ENCODE measurements at places on chromosomes 2 and 18.

DNA sequence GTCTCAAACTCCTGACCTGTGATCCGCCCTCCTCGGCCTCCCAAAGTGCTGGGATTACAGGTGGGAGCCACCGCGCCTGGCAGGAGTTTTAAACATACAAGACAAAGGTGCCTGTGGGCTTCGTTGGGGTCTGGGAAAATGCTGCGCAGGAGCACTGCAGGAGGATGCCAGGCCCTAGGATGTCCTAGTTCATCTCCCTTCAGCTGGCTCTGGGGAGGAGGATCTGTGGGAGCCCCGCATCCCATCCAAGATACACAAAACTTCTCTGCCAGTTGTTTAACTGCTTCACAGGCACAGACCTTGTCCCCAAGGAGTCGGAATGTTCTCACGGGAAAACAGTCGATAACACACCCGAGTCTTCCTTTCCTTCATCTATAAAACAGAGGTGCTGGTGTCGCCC is 89.1 kb downstream of the POLR1A start:
- DNase-seq = no peak

DNA sequence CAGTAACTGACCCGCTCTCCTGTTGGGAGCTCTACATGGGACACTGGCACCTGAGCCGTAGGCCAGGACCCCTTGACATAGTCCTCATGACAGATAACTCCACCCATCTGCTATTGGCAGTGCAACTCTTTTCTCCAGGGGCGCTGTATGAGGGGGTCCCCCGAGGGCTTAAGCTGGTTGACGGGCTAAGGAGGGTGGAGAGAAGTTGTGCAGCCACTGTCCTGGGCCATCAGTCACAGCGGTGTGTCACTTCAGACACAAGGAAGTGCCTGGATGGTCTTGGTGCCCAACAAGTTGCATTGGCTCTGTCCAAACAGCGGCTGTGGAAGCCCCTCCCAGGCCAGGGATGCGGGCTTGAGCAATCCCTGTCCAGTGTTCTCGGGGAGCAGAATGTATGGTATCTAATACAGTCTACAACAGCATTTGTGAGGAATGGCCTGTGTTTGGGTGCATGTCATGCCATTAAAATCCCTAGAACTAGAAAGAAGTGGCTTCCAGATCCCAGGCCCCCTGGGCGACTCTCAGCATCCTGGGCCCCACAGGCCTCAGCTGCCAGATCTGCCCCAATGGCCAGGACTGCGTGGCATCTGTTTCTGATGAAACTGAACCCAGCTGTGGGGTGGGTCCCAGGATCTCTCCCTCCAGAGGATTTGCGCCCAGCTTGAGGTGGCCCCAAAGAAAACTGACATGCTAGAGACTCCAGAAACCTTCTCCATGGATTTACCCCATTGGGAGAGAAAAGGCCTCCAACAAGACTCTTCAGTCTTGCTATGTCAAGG is 23.3 kb downstream of the TTC32 start:
- DNase-seq = no peak

- DNase-seq = no peak
These were observed 1.4 kb downstream of the HTR2B start for GRCh38 chr2:231123362-231123898.

- no peak for DNase-seq
These were observed 69.3 kb downstream of the NCKAP5 start for GRCh38 chr2:133498662-133499585.

DNA sequence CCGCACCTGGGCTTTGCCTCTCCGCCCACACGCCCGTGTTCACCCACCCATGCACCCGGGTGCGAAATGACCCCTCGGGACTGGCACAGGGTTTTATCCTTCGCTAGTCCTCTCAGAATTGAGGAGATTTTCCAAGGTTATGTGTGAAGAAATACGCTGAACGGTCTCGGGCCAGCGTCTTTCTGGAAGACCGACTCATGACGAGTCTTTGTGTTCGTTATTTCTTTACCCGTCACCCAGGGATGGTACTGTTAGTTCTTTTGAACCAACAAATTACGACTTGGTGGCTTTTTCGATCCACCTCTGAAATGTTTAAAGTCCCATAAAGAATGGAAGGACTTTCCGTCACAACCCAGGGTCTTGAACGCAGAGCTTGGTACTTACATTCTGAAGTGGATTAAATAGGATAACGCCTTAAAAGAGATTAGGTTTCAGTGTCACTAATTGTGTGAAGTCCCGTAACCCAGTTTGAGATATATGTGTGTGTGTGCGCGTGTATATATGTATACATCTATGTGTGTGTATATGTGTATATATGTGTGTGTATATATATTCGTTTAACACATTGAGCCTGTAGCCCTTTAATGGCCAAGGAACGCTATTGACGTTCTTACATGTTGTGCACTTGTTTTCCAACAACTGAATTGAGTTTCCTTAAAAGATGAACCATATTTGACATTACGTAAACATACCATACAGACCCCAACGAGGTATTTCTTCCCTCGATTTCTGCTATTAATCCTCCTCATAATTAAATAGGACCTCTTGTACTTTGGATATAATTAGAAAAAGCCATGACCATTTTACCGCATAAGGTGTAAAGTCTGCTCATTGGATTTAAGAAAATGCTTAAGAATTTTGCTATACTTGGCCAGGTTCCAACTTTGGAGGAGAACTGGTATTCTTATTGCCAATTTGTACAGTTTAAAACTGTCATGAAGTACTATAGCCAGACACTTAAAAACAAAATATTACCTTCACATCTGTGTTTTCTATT is 889 bp downstream of the ZC3H15 start:
- DNase-seq = no peak

DNA sequence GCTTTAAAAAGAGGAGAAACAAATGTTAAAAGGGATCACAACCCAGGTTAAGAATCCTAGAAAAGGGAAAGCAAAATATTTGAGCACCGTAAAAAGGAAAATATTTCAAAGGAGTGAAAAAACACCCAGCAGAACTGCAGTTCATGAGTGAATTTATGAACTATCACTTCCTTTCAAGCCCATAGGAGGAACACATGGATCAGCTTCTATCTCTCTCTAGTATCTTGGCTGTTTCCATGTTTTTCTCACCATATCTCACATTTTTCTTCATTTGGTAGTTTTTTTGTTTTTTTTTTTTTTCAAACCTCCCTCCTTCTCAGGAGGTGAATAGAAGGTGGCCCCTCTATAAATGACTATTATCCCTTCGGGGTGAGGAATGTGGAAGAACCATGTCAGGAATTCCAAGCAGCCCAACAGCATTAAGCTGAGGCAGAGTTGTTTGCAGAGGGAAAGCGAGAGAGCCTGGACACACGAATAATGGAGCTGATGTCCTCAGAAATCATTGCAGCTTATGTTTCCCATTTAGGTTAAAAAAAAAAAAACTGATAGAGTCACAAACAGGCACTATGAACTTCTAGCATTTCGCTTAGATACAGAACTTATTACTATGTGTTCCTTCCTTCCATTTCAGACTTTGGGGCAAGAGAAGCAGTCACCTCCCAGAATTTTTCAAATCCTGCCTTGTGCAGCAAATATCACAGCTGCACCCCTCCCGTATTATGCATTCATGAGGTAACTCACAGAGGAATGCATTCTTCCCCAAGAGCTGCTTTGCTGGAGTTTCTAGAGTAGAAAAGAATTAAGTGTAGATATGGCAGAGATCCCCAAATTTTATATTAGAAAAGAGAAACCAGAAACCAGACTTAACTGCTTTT is 315.6 kb downstream of the IRS1 start:
- peak; percentile 62 for DNase-seq

GRCh38 chr2:201228271-201228911 is 31.9 kb upstream of the CASP8 start:
- no peak for DNase-seq

- no peak for DNase-seq
These were observed 24.2 kb upstream of the RHOB start for GRCh38 chr2:20422402-20423271.

DNA sequence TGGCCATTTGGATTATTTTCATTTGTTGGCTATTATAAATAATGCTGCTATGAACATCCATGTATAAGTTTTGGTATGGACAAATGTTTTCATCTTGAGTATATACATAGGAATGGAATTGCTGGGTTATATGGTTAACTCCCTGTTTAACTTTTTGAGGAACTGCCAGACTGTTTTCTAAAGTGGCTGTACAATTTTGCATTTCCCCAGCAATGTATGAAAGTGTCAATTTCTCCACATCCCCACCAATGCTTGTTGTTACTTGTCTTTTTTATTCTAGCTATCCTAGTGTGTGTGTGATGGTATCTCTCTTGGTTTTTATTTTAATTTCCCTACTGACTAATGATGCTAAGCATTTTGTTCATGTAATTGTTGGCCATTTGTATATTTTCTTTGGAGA is 90.6 kb upstream of the CYP26B1 start:
- no peak for DNase-seq

DNA sequence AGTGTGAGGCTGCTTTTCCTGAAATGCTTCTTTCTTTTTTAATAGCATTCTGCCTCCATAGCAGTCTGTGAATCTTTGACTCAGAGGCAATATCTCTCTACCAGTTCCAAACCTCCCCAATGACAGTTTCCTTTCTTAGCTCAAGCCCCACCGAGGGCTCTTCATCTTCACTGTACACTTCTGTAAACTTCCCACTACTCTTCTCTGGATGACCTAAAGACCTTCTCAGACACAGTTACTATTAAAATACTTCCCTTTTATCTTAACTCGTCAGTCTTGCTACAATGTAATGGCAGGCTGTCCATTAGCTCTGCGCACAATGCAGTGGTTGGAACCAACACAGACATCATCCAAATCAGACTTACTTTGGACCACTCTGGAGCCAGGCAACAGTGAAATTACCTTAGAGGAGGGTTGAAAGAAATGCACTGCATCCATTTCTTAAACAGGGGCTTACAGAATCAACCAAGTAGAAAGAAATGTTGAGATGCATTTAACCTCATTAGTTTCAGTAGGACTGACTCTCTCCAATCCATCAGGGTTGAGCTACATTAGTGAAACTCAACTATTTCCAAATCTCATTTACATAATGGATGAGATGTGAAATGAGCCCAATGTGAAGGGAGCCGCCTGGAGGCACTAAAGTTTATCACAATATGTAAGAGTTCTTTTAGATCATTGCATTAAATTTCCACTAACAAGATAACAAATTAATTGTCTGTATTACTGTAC is 343.8 kb downstream of the SETBP1 start:
- no peak for DNase-seq

GRCh38 chr2:23302591-23302990 is 82.4 kb upstream of the KLHL29 start:
- no peak for DNase-seq

DNA sequence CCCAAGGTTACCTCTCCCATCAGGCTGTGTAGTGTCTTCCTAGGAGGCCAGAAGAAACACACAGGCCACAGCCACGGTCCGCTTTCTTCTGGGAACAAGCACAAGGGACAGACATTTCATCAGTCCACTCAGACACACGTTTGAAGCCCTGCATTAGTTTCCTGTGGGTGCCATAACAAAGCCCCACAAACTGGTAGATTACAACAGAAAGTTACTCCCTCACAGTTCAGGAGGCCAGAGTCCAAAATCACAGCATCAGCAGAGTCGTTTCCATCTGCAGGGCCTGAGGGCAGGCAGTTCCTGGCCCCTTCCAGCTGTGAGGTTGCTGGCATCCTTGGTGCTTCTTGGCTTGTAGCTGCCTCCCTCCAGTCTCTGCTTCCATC is 8.8 kb upstream of the PRLH start:
- DNase-seq = no peak

- DNase-seq = no peak
These were observed 521.9 kb downstream of the EPHA4 start for GRCh38 chr2:221050020-221050795.

DNA sequence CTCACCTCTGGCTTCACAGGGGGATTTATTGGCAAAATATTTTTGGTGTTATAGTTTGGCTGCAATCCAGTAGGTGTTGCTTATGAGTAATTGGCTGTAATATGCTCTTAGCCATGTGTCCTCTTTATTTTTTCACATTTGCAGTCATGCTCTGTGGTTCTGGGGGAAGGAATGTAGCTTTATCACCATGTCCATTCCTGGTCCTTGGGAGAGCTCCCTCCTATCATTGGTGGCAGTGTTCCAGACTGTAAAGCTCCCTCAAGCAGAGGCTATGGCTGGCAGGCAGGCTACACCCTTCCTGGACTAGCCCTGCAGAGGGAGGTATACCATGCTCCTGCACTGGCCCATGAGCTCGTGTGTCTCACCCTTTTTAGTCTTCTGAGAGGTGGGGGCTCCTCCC is 120.0 kb upstream of the FSIP2 start:
- DNase-seq = peak; percentile 1

DNA sequence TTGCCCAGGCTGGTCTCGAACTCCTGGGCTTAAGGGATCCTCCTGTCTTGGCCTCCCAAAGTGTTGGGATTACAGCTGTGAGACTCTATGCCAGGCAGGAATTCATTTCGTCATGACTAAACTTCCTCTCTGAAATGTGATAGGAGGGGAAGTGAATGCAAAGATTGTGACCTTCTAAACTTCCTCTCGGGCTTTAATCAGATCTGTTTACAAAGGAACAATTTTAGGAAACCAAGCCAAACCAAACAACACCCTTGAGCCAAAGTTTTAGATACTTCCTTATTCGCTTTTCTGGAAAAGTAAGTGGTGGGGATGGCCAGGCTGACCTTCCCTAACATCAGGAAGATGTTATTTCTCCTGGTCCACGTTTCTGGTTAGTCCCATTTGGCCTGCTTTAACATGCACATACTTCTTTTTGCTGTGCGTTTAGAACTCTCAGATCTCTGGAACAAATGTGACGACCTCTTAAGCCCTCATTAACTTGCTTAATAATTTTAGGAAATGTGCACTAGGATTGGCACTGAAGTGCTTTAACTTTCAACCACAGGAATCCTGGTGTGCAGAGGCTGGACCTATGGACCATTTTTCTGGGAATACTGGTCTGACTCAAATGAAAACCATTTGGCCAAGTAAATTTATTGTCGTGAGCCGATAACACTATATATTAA is 33.2 kb upstream of the YES1 start:
- peak; percentile 42 for DNase-seq

DNA sequence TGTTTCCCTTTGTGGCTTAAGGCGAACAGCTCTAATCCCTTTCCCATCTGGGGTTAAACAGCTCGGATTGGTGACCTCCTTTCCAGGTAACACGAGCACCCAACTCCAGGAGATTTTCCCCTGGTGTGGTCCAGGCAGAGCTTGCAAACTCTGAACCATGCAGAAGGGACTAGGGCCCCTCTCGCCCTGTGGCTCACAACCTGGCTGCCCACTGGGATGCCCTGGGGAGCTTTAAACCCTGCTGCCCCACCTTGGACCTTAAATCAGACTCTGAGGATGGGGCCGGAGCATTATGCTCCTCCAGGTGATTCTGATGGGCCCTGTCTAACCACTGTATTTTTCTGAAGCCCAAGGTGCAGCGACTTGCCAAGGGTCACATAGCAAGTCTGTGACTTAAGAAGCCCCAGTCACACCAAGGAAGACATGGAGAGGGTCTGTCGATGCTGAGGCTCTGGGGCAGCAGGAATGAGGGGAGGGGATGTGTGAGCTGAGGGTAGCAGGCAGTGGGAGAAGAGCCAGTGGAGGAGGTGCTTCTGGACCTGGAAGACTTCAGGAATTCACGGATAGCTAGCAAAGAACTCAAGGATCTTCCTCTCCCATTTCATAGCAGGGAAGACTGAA is 5.9 kb downstream of the ARID5A start:
- DNase-seq = no peak

Measured in fibroblast of skin of left biceps (primary cell).